Effector memory CD8-positive, alpha-beta T cell (primary cell): ENCODE measurements at places on chromosomes 12 and 14.
A peak's percentile ranks its signal among the peaks of the same experiment; 100 is the strongest.

GRCh38 chr14:21309238-21309636 is 29.4 kb downstream of the RPGRIP1 start:
- DNase-seq: no peak

DNA sequence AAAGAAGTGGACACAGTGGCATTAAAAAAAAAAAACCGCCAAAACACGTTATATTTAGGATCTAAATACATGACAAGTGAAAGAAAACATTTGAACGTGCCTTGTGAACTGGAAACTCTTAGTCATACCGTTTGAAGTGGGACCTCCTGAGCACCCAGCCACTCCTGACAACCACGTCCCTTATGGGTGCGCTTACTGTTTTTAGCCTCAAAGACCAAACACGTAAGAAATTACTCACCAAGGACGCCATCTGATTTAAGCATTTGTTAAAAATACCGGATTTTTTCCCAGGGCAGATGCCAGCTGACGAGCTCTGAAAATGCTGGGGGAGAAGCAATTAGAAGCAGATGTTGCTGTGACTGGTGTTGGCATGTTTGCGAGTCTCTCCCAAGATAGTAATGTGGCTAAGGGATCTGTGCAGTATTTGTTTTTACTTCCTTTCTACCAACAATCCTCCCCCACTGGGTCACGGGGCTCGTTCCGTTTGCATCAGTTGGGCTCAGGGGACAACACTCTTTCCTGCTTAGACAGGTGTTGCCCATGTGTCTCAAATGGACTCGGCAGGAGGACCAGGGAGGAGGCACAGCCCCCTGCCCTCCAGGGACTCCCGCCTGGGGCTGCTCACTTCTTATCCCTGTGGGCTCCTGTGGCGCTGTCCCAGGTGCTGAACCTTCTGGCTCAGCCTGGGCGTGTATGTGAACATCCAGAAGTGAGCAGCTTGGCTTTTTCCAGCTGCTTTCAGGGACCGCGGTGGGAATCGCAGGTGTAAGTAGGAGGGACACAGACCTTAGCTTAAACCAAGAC is 101.0 kb downstream of the BEGAIN start:
- peak; percentile 58 for DNase-seq

GRCh38 chr12:52005903-52006703 is 643 bp upstream of the TAMALIN start:
- no peak for DNase-seq

GRCh38 chr12:24838531-24838950 is 110.4 kb downstream of the BCAT1 start:
- no peak for DNase-seq

DNA sequence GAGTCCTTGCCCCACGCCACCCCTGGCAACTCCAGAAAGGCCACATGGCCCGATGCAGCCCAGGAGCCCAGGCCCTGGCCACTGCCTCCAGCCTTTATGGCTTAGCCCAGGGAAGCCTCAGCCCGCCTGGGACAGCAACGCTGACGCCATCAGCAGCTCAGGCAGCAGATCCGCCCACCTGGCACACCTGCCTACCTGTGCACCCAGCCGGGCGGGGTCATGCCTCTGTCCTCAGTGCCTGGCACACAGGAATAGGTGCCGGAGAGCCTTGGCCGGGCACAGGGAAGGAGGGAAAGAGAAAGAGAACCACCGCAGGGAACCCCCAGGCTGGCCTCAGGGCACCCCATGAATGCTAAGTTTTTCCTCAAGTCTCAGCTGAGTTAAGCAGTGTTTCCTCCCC is 21.1 kb downstream of the BEGAIN start:
- no peak for DNase-seq
